Fibroblast of skin of right biceps (primary cell): ENCODE measurements at places on chromosomes 1 and 21.

DNA sequence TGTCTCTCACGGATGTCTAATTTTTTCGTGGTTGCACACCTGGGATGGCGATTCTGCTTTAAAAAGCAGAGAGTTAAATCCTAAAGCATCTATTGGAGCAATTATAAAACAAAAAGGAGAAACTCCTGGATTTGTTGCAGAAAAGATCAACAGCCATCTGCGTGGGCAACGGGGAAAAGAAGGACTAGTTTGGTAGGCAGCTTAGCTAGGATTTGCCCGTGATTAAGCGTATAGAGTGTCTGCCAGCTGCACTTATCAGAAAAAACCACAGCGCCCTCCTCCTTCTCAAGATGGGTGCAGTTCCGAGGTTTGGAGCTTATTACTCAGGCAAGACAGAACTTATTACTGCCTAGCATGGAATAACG lies 526 bp upstream of the SLC25A24 start:
- DNase-seq, result peak; percentile 72

GRCh38 chr1:21246905-21247642 lies 43.2 kb downstream of the ECE1 start:
- DNase-seq, result no peak

GRCh38 chr1:192877283-192877886 lies 68.5 kb downstream of the RGS2 start:
- DNase-seq, result peak; percentile 7

DNA sequence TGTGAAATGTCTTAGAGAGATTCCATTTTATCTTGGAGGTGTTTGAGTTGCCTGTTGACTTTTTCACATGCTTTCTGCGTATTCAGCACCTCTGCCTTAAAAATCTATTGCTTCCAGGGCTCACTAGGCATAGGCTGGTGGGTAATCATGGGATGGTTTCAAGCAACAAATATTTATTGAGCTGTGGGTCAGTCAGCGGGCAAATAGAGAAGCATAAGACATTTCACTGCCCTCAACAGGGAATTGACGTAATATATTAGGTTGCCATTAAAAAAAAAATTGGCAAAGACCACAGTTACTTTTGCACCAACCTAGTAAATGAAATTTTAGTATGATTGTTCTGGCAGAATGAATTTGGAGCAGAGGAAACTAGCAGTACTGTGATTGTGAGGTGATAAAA lies 44.3 kb upstream of the NBL1 start:
- no peak for DNase-seq

DNA sequence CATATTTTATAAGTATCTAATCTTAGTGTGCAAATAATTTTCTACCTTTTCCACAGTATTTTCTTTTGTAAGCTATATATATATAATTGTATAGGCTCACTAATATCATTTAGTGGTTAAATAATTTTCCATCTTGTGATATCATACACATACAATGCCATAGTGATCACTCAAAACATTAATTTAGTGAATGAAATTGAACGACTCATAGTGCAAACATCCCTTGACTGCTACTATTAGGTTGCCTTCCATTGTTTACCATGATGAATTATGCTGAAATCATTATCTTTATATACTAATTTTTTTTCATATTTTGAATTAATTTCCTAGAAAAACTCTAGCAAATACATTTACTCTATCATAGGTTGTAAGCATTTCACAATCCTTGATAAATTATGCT lies 127.1 kb downstream of the PCNX2 start:
- DNase-seq, result peak; percentile 35

DNA sequence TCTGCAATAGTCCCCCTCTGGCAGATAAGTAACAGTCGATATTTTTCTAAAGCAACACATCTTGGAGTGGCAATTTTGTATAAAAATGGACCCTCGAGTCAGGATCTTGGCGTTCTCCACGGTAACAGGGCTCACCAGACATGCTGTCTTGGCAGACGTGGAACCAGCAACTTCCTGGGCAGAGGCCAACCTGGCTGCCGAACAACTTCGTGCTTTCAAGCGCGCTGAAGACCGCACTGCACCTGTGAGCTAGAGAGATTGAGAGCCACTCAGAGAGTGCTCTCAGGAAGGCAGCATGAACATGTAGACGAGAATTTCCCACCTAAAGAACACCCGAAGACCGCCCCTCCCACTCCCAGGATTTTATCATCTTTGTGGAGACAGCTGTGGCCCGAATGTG lies 7.3 kb downstream of the C1orf174 start:
- DNase-seq, result no peak

DNA sequence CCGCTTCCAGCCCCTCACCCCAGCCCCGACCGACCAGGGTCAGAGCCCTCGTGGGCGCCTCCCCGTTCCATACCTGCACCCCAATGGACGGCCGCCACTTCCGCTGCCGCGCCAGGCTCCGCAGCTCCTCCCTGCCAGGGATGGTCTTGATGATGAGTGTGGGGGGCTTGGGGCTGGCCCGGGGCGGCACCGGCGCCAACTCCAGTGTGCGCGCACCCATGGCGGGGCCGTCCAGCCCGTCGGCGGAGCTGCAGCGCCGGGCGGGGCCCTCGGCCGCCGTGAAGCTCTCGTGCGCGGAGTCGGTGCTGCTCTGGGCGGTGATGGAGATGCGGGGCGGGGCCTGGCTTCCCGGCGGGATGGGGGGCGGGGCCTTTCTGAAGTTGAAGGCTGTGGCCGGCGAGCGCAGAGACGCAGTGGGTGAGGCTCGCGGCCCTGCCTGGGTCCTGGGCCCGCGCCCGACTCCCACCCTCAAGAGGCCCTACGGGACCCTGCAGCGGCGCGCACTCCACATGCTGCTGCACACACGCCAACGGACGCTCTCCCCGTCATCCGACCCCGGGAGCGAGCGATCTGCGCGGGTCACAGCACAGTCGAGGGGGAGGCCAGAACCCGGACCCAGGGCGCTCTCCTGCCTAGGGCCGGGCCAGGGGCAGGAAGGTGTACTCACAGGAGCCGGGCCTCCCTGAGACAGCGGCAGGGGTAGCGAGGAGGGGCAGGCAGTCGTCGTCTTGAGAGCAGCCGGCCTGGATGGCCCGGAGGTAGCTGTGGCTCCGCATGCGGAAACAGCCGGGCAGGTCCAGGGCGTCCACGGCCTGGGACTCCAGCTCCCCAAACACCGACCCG lies 26.1 kb upstream of the SMIM12 start:
- DNase-seq, result peak; percentile 40

DNA sequence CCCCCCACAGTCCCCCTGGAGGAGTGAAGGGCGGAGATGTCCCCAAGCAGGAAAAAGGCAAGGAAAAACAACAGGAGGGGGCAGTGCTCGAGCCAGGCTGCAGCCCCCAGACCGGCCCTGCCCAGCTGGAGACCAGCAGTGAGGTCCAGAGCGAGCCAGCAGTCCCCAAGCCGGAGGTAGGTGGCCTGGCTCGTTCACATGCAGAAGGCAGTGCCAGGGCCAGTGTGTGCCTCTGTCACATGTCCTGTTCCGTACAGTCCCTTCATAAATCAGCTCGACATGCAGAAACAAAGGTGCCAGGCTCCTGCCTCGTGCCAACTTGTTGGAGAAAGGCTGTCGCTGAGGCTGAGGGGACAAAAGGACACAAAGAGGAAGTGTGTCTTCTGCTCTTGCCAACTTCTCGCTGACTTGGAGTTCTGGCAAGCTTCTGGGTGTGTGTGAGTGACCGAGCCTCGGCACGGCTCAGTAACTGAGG lies 24.1 kb upstream of the MPZL1 start:
- DNase-seq, result no peak

GRCh38 chr1:60848583-60849188 lies 233.7 kb upstream of the NFIA start:
- DNase-seq, result peak; percentile 42

- DNase-seq, result no peak
Measured at GRCh38 chr1:110494522-110495406, 24.2 kb downstream of the KCNA10 start.

- no peak for DNase-seq
Measured at GRCh38 chr1:72637593-72637992, 355.3 kb upstream of the NEGR1 start.

DNA sequence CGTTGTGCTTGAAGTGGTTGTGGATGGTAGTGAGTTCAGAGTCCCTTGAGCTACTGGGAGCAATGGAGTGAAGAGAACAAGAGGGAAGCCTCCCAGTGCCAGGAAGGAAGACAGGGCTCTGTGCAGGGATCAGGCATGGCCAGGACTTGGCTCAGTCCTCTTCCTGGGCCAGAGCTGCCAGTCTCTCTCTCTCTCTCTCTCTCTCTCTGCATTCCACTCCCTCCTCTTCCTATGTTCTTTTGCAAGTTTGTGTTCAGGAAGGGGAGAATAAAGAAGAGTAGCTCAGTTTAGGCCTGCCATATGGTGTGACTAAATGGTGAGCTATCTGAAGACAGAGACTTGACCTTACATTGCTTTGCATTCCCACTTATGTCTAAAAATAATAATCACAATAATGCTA lies 20.5 kb upstream of the RPTN start:
- DNase-seq, result peak; percentile 31
